ENCODE measurements at places on chromosomes 3 and 15.
A peak's percentile ranks its signal among the peaks of the same experiment; 100 is the strongest.

DNA sequence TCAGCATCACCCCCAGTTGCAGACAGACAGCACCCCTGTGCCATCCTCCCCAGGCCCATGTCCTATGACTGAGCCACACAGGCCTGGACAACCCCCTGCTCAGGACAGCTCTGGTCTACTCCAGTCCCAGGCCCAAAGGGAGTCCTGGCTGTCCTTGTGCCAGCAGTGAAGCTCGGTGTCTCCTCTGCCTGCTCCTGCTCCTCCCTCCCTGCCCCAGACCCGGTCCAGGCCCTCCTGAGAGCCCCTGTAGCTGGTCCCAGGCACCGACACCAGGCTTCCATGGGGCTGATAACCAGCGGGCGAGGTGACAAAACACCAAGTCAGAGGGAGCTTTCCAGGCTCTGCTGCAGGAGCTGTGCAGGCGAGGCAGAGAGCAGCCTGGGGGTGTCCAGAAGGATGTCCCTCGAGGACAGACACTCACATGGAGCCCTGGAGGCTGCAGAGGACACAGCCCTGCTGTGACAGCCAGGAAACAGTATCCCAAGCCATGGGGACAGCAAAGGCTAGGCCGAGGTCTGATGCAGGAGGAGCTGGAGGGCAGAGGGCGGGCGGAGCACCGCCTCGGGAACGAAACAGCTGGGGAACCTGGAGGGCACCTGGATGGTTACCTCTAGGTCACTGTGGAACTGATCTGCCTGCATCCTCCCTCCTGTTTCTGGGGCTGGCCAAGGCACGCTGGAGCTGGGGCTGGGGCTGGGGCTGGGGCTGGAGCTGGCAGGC, 103.8 kb upstream of the PRR20G start:
- no peak for DNase-seq

GRCh38 chr3:150509780-150510179, 36.5 kb downstream of the SERP1 start:
- no peak for DNase-seq

- DNase-seq, result no peak
Observed at GRCh38 chr3:76886761-76887500, 153.0 kb upstream of the ROBO2 start.

DNA sequence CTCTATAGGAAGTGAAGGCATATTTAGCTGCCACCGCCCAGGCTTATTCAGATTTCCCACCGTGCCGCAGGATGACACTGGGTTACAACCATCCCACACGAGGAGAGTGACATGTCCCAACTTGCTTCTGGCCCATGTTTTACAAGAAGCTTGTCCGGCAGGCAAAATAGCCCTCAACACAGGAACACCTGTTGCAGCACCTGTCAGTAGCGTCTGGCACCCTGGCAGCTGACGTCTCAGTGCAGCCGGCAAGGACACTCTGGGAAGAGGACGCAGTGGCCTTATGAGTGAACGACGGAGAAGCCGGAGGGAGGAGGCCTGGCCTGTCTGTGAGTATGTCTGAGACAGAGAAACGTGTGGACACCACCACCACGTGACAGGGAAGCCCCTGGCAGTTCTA, 32.1 kb downstream of the FAM174B start:
- DNase-seq, result no peak

GRCh38 chr3:51340013-51340829, 44.9 kb upstream of the MANF start:
- DNase-seq, result no peak

- DNase-seq, result no peak
Observed at GRCh38 chr3:159655202-159655601, 333.4 kb upstream of the IL12A start.

- DNase-seq, result no peak
Observed at GRCh38 chr3:22228705-22229104, 477.7 kb upstream of the ZNF385D start.

GRCh38 chr3:187196573-187197334, 532 bp upstream of the RTP1 start:
- no peak for DNase-seq

DNA sequence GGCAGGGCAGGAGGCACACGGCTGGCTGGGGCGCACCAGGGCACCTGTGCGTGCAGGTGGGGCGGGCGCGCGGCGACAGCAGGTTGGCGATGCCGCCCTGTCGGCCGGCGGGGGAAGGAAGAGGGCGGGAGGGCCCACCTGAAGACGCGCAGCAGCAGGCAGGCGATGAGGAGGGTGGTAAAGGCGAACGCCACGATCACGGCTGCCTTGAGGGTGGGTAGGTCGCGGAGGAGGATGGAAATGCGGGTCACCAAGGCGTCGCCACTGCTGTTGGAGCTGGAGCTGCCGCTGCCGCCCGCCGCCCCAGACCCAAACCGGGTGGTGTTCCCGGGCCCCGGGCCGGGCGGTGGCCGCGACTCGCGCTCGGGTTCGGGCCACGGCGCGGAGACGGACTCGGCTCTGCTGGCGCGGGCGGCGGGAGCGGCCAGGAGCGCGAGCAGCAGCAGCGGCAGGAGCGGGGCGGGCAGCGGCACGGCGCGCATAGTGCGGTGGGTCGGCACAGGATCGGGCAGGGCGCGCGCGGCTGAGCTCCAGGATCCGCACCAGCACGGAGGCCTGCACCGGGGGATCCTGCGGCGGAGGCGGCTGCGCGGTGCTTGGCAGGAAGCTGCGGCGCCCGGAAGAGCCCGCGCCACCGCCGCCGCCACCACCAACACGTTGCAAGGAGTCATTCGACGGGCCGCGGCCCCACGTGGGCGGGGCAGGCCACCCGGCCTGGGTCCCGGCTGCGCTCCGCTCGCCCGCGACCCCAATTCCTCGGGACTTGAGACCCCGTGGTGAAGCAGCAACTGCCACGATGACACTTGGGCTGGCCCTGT, at the start of gene FAM174B:
FAM174B (minus strand) TSS at position 598 of the 818 bp plus-strand sequence.
- peak; percentile 24 for DNase-seq

- no peak for DNase-seq
Observed at GRCh38 chr3:187002915-187003314, 72.6 kb downstream of the ST6GAL1 start.

DNA sequence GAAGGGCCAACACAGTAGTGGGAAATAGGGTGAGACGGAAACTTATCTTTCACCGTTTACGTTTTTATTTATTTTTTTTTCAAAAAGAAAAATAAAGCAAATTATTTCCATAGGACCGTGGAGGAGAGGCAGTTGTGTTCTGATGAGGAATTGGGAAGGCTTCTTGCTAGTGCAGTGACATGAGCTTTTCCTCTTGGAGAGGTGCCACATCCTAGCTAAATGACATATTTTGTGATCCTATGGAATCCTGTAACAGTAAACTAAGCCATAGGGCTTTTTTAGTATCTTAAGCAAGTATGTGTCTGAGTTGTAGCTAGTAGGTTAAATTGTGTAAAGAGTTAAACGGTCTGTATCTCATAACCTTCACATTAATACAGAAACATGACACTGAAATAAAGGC, 609.9 kb downstream of the RBMS3 start:
- no peak for DNase-seq

Measured in stimulated activated CD4-positive, alpha-beta T cell treated with anti-CD3 and anti-CD28 coated beads, Interleukin-2, amount 100 ng/mL, for 4 hours (primary cell).